ENCODE measurements at places on chromosomes 7 and 10.

GRCh38 chr7:40015790-40016296 is 65.8 kb downstream of the CDK13 start:
- no peak overlapping the region for H3K27ac ChIP-seq
- no peak for DNase-seq
- H3K36me3 ChIP-seq: peaks cover 46% of the 10 kb centered on the region
- H3K27me3 ChIP-seq: no peaks in the 10 kb centered on the region
- no peak overlapping the region for H3K4me3 ChIP-seq
- H3K4me1 ChIP-seq: peaks cover 10% of the 10 kb centered on the region

DNA sequence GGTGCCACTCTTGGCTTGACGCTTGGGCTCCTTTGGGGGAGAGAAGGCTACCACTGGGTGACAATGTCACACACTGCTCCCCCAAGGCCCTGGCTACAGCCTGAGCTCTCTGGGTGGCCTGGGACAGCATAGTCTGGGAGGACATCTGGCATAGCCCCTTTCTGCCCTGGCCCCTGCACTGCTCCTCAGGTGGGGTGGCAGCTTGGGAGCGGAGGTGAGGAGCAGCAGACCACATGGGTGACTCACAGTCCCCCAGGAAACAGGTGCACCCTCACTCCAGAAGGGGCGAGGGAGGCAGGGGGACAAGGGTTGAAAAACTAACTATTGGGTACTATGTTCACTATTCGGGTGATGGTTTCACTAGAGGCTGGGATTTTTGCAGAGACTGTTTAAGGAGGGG is 45.2 kb downstream of the NPTX2 start:
- no peaks in the 10 kb centered on the region for H3K4me1 ChIP-seq
- peaks cover 2% of the 10 kb centered on the region for H3K27me3 ChIP-seq
- H3K36me3 ChIP-seq: no peaks in the 10 kb centered on the region
- H3K4me3 ChIP-seq: no peak overlapping the region
- no peak for DNase-seq

DNA sequence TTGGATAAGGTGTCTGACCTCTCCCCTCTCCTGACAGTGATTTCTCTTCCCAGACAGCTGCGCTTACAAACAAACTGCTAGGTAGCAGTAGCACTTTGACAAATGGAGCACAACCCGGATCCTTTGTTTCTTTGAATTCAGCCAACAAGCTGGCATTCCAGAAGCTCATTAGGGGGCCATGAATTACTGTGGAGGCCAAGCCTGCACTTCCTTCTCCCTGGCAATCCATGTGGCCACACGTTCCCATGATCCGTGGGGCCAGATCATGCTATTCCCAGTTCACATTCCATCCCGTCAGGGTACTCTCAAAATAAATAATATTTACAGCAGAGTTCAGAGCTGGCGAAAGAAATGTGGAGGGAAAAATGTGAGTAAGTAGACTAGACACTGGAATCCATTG is 172.4 kb downstream of the PRPF18 start:
- H3K36me3 ChIP-seq: no peaks in the 10 kb centered on the region
- H3K4me1 ChIP-seq: peaks cover 23% of the 10 kb centered on the region
- no peak for DNase-seq
- no peaks in the 10 kb centered on the region for H3K27me3 ChIP-seq

DNA sequence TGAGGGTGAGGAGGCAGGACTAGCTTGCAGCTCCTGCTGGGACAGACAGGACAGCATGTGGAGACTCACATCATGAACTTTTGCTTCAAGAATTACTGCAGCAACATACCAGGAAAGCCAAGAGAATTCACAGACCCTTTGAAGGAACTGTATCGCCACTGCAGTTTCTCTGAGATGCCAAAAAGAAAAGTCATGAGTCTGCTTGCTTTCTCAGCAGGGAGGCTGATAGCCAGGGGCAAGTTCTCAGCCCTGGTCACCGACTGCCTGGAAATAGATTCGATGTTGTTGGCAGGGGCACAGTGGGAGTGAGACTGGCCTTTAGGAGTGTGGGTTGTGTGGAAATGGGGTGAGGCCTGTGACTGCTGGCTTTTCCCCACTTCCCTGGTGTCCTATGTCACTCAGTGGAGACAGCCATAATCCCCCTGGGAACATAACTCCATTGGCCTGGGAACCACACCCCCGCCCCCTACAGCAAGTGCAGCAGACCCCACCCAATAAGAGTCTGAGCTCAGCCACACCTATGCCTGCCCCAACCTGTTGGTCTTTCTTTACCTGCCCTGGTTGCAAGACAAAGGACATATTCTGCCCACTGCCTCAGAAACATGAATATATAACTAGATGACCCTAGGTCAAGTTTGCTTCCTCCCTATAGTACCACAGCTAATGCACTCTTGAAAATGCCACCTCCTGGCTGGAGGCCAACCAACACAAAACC is 1.6 kb upstream of the SAMD9 start:
- H3K4me3 ChIP-seq: no peak overlapping the region
- H3K27me3 ChIP-seq: no peaks in the 10 kb centered on the region
- H3K27ac ChIP-seq: no peak overlapping the region
- DNase-seq: no peak
- no peaks in the 10 kb centered on the region for H3K36me3 ChIP-seq
- H3K4me1 ChIP-seq: peaks cover 25% of the 10 kb centered on the region

GRCh38 chr10:42697926-42698325 is 59.6 kb upstream of the ZNF33B start:
- no peaks in the 10 kb centered on the region for H3K36me3 ChIP-seq
- DNase-seq: no peak
- H3K4me3 ChIP-seq: no peak overlapping the region
- peaks cover 19% of the 10 kb centered on the region for H3K27me3 ChIP-seq
- no peak overlapping the region for H3K27ac ChIP-seq

DNA sequence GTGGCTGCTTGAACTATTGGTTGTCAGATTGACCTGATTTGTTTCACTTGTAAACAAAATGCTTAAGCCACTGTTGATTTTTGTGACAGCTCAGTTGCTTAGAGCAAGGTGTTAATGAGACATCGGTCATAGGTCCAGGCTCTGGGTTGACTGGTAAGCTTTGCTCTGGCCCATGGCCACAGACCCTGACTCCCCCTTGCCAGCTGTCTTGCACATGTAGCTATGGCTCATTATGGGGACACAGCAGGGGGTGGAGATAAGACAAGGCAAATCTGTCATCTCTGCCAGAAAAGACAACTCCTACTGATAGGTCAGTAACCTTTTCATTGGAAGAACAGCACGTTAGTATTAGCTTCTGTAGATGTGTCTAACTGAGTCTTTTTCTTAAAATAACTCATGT is 95.3 kb downstream of the KAT6B start:
- no peak overlapping the region for H3K27ac ChIP-seq
- H3K27me3 ChIP-seq: no peaks in the 10 kb centered on the region
- peaks cover 59% of the 10 kb centered on the region for H3K4me1 ChIP-seq
- H3K4me3 ChIP-seq: no peak overlapping the region

- no peak overlapping the region for H3K4me3 ChIP-seq
- no peak overlapping the region for H3K27ac ChIP-seq
- DNase-seq: no peak
- no peaks in the 10 kb centered on the region for H3K36me3 ChIP-seq
Observed at GRCh38 chr7:143258831-143259230, 4.4 kb upstream of the GSTK1 start.

GRCh38 chr10:133467286-133467911 is 13.7 kb downstream of the SCART1 start:
- H3K36me3 ChIP-seq: no peaks in the 10 kb centered on the region
- H3K4me3 ChIP-seq: no peak overlapping the region
- no peaks in the 10 kb centered on the region for H3K27me3 ChIP-seq
- no peaks in the 10 kb centered on the region for H3K4me1 ChIP-seq

- H3K27ac ChIP-seq: no peak overlapping the region
- H3K4me3 ChIP-seq: no peak overlapping the region
- DNase-seq: no peak
- no peaks in the 10 kb centered on the region for H3K36me3 ChIP-seq
- no peaks in the 10 kb centered on the region for H3K27me3 ChIP-seq
- H3K4me1 ChIP-seq: no peaks in the 10 kb centered on the region
Observed at GRCh38 chr7:89334797-89335196, 539.3 kb upstream of the TEX47 start.

DNA sequence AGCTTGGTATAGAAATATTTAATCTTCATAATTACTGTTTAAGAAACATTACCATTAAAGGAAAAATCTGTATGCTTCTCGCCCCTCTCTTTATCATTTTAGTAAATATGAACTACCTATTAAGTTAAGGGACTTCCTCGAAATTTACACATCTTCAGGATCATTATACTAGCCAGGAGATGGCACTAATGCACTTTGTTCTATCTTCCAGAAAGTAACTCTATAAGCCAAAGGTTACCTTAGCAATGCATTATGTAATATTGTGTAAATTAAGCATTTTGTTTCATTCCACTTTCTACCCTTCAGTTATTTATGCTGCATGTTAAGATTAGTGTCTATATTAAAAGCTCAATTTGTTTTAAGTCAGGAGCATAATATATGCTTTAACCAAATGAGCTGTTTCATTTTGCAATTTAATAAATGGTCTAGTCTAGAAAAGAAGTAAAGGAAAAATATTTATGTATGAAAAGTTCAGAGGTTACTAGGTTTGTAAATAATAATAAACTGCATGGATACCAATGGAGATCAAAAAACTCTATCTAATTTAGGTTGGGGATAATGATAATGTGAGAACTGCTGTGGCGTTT is 128.5 kb downstream of the ANKRD7 start:
- H3K36me3 ChIP-seq: no peaks in the 10 kb centered on the region
- no peaks in the 10 kb centered on the region for H3K4me1 ChIP-seq
- no peak for DNase-seq
- H3K27ac ChIP-seq: no peak overlapping the region
- no peak overlapping the region for H3K4me3 ChIP-seq
- no peaks in the 10 kb centered on the region for H3K27me3 ChIP-seq

DNA sequence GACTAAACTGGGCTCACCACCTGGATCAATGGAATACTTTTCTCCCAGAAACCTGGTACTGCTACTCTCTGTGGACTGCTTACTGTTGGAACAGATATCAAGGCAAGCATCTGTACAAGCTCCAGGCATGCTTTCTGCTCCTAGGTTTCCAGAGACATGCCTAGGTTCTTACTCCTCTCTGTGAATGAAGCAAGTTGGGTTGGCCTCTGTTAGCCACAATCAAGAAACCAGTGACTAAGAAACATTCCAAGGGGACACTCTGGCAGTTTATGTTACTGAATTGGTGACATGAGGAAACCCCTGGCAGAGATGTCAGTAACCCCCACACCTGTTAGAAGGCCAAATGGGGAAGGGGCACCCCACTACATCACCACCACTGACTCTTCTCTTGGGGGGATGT is 121.9 kb downstream of the GFRA1 start:
- H3K4me1 ChIP-seq: no peaks in the 10 kb centered on the region
- no peaks in the 10 kb centered on the region for H3K27me3 ChIP-seq
- no peak for DNase-seq

DNA sequence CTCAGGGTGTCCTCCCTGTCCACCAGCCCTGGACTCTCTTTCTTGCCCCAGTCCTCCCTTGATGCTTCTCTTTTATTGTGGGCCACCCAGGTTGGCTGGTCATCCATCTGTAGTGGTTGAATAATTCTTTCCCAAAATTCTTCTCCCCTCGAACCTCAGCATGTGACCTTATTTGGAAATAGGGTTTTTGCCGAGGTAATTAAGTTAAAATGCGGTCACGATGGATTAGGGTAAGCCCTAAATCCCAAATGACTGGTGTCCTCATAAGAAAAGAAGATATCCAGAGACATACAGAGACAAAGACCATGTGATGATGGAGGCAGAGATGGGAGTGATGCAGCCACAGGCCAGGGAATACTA is 74.3 kb downstream of the GFRA1 start:
- H3K27me3 ChIP-seq: no peaks in the 10 kb centered on the region
- H3K4me1 ChIP-seq: no peaks in the 10 kb centered on the region
- no peak overlapping the region for H3K27ac ChIP-seq
- H3K4me3 ChIP-seq: no peak overlapping the region
- H3K36me3 ChIP-seq: no peaks in the 10 kb centered on the region

- H3K36me3 ChIP-seq: no peaks in the 10 kb centered on the region
- peaks cover 80% of the 10 kb centered on the region for H3K4me1 ChIP-seq
- H3K4me3 ChIP-seq: no peak overlapping the region
Observed at GRCh38 chr7:139762886-139763285, 14.9 kb downstream of the HIPK2 start.

- no peaks in the 10 kb centered on the region for H3K27me3 ChIP-seq
- no peak overlapping the region for H3K4me3 ChIP-seq
- H3K27ac ChIP-seq: no peak overlapping the region
- no peaks in the 10 kb centered on the region for H3K4me1 ChIP-seq
- no peaks in the 10 kb centered on the region for H3K36me3 ChIP-seq
Observed at GRCh38 chr7:117470777-117471176, 9.0 kb upstream of the CFTR start.

DNA sequence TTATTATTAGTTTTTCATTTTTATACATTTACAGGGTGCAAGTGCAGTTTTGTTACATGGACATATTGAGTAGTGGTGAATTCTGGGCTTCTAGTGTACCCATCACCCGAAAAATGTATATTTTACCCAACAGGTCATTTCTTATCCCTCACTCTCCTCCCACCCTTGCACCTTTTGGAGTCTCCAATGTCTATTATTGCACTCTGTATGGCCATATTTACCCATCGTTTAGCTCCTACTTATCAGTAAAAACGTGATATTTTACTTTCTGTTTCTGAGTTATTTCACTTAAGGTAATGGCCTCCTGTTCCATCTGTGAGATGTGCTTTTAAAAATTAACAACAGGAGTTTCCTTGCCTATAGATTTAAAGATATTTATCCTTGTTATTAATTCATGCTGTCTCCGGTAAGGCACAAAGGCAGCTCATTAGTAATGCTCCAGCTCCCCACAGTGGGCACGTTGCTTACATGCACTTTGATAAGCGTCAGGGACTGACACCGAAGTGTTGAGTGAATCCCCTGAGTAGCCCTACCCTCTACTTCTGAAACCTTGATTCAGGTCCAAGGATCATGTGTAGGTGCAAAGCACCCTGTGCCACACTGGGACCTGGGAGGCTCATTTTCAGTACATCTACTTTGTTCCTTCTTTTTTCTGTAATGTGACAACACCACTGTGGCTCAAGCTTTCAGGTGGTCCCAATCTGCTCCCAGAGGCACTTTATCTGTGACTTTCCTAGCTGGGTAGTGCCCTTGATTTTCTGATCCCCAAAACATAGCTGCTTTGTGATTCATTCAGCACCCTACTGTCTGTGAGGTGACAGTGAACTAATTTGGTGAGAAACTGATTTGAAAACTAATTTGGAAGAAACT is 27.3 kb downstream of the HYAL4 start:
- no peak overlapping the region for H3K4me3 ChIP-seq
- H3K36me3 ChIP-seq: no peaks in the 10 kb centered on the region
- H3K27ac ChIP-seq: no peak overlapping the region
- H3K27me3 ChIP-seq: no peaks in the 10 kb centered on the region
- peak; percentile 14 for DNase-seq

DNA sequence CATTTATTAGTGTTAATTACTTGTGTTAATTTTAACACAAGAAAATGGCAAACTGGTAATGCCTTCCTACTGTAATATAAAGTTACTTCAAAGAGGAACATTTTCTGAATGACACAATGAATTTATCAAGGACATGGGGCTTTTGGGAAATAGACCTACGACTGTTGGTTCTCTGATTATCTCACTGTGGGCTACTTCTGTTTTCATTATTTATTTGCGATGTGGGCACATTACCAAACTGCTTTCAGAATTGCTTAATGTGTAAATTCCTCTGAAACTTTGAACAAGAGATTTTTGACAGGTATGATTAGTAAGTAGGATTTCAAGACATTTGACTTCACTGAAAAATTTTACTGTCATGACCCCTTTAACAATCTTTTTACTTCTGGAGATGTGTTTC is 535.6 kb downstream of the CNTNAP2 start:
- no peak overlapping the region for H3K27ac ChIP-seq
- H3K36me3 ChIP-seq: no peaks in the 10 kb centered on the region
- H3K4me1 ChIP-seq: no peaks in the 10 kb centered on the region
- H3K4me3 ChIP-seq: no peak overlapping the region
- H3K27me3 ChIP-seq: no peaks in the 10 kb centered on the region

GRCh38 chr7:12929476-12930140 is 242.2 kb downstream of the ARL4A start:
- no peaks in the 10 kb centered on the region for H3K36me3 ChIP-seq
- no peaks in the 10 kb centered on the region for H3K4me1 ChIP-seq
- no peak for DNase-seq
- no peak overlapping the region for H3K4me3 ChIP-seq

All from heart right ventricle (tissue), 16 donors.